ENCODE measurements at places on chromosomes 2 and 18.

DNA sequence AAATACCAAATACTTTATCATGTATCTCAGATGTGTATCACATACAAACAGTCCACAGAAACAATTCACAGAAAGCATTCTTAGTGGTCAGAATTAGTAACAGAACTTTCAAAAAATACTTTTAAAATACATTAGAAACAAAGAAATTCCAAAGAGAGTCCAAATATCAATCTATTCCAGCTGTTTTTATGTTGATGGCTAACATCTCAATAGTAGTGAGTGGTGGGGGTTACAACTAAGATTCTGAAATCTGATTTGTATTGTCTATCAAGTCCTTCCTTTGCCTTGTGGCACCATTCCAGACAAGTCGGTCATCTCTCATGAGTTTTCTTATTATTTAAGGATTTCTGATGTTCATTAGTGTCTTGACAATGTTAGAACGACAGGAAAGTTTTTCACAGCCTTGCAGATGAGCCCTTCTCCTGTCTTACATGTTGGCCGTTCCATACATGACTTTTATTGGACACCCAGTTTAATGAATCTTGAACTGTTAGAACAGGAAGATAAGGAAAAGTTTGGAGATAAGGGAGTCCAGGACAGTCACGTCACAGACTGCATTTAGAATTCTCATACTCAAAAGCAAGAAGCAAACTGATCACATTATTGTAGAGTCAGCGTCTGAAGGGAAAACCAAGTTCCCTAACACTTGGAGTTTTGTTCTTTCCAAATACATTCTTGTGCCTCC is 410.3 kb downstream of the PID1 start:
- no peak for DNase-seq

DNA sequence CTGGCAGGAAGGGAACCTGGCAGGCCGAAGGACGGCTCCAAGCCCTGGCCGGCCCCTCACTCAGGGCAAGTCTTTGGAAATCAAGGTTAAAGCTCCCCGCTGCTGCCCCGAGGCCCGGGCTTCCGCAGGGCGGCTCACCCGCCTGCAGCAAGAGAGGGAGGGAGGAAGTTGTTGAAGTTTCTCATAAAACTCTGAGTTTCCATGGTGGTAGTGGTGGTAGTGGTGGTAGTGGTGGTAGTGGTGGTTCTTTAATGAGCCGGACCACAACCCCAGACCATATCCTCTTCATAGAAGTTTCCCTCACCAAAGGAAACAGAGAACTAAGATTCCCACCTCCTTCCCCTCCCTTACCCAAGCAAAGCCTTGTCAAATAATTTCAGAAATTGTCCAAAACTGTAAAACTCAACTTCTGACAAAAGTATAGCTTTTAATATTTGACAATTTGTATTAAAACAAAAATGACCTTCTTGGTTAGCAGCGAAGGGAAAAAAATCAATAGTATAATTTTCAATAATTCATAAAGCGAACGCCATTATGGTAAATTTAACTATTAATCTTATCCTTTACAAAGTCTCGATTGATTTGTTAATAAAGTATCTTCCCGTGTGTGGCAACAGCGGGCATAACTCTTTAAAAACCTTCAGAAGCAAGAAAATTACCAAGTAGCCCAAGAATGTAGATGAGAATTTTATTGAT is 1.5 kb upstream of the HOXD10 start:
- no peak for DNase-seq

DNA sequence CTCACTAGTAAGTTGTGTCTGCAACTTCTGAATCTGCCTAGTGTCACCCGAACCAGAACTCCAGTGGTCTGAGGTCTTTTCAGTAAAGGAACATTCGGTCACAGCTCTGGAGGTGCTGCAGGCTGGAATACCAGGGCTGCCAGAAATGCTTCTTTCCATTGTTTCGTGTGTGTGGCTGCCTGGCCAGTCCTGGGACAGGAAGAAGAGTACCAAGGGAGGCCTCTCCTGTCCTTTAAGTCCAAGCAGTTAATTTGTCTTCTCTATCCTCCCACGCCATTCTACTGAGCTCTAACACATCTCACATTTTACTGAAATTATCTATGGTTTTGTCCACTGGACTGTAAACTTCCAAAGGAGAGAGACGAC is 196.0 kb downstream of the LNPK start:
- DNase-seq: no peak

GRCh38 chr2:165815299-165816141 is 21.5 kb upstream of the GALNT3 start:
- no peak for DNase-seq

GRCh38 chr2:134669731-134670669 is 48.8 kb downstream of the TMEM163 start:
- peak; percentile 84 for DNase-seq

DNA sequence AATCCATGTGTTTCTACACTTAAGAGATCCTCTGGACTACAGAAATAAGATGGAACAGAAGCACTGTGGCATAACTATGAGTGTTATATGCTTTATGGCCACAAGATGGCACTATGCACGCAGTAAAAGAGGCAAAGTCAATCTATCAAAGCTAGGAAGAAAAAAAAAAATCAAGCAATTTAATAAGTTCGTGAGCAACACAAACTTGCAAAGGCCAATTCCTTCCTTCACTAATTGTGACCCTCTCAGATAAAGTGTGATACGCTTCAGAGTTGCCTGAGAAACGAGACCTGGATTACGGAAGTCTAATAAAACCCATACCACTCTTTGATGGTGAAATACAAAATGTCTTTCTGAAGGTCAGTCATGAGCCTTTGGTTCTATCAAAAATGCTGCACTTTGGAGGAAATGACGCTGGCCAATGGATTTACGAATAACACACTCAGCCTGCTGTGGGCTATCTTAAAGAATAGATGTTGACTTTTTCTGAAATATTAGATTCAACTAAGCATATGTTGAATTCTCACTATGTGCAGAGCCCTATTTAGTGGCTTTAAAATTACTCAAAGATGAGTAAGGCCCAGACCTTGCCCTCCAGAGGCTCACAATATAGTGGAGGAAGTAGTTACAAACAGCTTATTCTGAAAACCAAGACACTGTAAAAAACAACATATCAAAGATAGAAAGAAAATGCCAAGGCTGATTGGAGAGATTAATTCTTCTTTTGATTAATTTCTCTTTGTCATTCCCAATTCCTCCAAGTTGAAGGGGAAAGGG is 35.5 kb upstream of the TTR start:
- DNase-seq: peak; percentile 64

DNA sequence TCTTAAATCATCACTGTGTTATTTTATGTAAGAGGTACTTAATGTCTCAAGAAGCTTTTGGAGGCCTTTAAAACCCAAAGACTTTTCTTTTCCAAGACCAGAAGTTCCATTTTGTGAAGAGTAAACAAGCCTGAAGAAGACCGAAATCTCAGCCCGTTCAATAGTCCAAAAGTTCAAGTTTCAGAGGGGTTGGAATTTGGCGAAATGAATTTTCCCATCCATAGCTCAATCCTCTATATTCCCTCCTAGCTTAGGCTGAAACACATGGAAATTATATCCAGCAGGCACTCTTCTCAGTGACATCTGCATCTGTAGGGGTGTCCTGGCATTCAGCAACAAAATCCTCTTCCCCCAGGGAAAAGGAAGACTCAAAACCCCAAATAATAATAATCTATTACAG is 344.6 kb downstream of the ARHGAP15 start:
- no peak for DNase-seq

- DNase-seq: no peak
These were observed at the start of gene TNS1 for GRCh38 chr2:218002845-218003180. Gene TNS1, minus strand, starts transcription at chr2:218002995. Its CDS starts 123 bp downstream, at chr2:218002872.

GRCh38 chr2:3377279-3377611 is 373 bp downstream of the EIPR1 start:
- DNase-seq: peak; percentile 58

DNA sequence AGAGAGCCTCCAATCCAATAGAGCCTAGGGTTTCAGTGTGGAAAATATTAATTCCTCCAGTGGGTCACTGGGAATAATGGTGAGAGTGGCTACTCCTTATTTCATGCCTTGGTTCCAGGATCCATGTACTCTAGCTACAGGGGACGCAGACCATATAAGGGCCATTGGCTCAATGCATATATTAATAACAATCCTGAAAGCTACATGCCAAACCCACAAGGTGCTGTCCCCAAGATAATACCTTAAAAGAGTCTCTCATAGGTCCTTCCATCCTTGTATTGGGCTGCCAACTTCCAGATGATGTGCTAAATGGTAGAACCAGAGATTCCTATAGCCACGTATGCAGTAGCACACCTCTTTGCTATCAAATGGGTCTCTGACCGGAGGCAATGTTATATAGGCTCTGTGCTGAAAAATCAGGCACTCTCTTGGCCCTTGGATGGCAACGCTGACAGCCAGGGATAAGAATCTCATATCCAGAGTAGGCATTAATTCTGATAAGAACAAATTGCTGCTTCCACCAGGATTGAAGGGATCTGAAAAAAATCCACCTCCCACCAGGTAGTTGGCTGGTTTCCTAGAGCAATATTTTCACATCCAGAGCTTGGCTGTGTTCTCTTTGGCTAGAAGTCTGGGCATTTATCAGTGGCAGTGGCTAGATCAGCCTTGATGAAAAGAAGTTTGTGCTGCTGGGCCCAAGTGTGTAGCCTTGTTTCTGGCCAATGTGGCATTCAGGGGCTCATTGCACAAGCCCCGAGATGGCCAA is 218.1 kb upstream of the MGAT5 start:
- no peak for DNase-seq

DNA sequence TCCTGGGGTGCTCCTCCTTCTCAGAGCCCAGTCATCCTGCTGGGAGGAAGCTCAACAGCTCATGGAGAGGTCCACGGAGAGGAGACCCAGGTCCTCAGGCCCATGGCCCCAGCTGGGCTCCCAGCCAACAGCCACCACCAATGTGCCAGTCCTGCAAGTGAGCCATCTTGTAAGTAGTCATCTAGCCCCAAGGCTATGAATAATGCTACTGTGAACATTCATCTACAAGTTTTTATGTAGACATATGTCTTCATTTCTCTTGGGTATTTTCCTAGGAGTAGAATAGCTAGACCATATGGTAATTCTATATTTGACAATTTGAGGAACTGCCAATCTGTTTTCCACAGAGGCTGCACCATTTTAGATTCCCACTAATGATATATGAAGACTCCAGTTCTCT is 166.1 kb downstream of the MTCL1 start:
- DNase-seq: no peak

Measured in CD4-positive, alpha-beta T cell treated with Interleukin-17A for 1 hour (primary cell).